ENCODE measurements at places on chromosomes 5 and 9. TPM values are rescaled to one million over a fixed set of nuclear protein-coding genes. Genes with fewer than 3 reads are reported as not detected.

Gene OBP2B
- polyA plus RNA-seq = not detected

Gene SLCO4C1
- 0.12 TPM for polyA plus RNA-seq

Gene PELO
- 5.2 TPM for polyA plus RNA-seq

Gene ATP10B
- polyA plus RNA-seq = 0.10 TPM

Gene ITGA2
- polyA plus RNA-seq = 0.34 TPM

Gene PCDHGA6
- polyA plus RNA-seq = 1.3 TPM

Gene GPR151
- polyA plus RNA-seq = not detected

Gene RHOBTB3
- polyA plus RNA-seq = 75.1 TPM

Gene SPATA31D4
- polyA plus RNA-seq = not detected

Gene HDAC3
- 53.6 TPM for polyA plus RNA-seq

Gene TRIP13
- 0.58 TPM for polyA plus RNA-seq

Gene TAF11L5
- polyA plus RNA-seq = not detected

Gene LECT2
- not detected for polyA plus RNA-seq

Gene PCDHGA1
- 0.10 TPM for polyA plus RNA-seq

Gene SPZ1
- not detected for polyA plus RNA-seq

Gene AGGF1
- 12.5 TPM for polyA plus RNA-seq

Gene LCN9
- not detected for polyA plus RNA-seq

Gene CYFIP2
- polyA plus RNA-seq = 6.2 TPM

Gene SLC36A2
- polyA plus RNA-seq = 0.10 TPM

Gene FGF10
- polyA plus RNA-seq = 3.5 TPM

Gene F12
- 0.42 TPM for polyA plus RNA-seq

Gene STRBP
- polyA plus RNA-seq = 4.0 TPM

Gene CCL27
- 0.12 TPM for polyA plus RNA-seq

Gene VCAN
- 45.3 TPM for polyA plus RNA-seq
